ENCODE measurements at places on chromosomes 5 and 9.

DNA sequence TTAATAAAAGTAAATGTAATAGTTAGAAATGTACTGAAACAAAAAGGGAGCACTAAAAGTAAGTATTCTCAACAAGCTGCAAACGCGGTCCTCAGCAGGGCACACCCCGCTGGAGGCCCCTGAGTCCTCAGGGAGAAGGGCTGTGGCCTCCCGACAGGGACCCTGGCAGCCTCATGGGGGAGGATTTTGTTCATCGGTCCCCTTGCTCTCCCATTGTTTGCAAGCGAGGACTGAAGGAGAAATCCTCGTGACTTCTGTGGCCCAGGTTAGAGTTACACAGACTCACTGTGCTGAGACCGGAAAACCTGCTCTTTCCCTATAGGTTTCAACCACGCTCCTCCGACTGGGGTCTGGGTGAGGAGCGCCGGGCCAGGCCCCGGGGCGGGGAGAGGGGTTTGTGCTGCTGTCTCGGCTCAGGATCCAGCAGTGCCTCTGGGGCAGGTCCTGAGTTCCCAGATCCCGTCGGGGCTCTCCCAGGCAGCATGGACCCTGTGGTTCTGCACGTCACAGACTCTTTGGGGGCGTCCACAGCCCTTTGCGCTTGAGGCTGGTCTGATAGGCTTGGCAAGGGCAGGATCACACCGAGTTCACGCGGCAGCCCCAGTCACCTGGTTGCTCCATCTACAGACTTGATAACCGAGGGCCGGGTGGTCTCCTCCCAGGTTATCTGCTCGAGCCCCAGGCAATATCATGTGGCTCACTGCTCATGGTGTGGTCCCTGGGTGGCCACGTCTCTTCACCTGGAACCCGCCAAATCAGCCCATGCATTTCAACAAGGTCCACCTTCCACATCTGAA lies 38.8 kb downstream of the MRPL36 start:
- no peak for DNase-seq

- no peak for DNase-seq
These were observed 388.0 kb upstream of the IRX2 start for GRCh38 chr5:3139499-3139931.

DNA sequence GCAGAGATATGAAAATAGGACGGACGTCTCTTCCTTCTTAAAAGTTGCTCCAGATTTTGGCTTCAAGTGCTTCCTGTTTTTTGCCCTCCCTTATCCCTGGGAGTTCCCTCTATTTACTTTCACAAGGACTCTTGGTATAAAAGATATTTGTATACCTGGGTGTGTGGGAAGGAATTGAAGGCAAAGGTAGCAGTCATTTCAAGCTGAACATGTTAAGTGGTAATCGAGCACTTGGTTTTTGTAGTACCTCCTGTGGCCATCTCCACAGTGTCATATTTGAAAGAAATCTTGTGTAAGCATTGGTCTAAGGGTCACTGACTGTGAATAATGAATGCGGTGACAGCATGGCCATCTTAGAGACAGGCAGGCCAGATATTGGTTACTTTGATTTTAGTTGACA lies 593.6 kb downstream of the MTRR start:
- DNase-seq: no peak

DNA sequence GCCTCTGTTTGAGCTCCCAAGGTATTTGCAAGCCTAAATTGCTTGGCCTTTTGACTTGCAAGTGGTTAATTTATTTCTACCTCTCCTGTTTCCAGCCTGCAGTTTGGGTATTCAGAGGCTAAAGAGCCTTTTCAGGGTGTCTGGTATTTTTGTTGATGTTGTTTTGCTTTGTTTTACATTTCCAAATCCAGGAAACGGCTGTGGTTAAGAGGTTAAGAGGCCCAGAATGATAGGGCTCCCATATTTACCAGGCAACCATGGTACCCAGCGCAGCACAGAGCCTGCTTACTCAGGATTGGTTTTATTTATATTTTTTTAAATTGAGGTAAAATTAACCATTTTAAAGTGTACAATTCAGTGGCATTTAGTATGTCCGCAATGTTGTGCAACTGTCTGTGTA lies 92.1 kb downstream of the PDZD2 start:
- DNase-seq: no peak

DNA sequence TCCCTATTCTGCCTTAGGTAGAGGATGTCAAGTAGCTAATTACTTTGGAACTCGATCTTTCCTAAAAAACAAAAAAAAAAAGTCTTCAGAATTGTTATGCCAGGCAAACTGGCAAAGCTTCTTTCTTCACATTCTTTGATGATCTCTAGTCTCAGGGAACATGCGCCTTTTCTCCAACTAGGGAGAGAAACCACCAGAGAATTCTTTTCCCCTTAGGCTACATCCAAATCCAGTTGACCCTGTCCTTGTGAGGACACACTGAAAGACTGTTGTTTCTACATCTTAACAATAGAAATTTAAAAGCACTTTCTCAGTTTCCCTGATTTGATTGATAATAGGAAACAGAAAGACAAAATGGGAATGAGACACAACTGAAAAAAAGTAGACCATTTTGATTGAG lies 94.7 kb upstream of the ITGA2 start:
- DNase-seq: no peak

DNA sequence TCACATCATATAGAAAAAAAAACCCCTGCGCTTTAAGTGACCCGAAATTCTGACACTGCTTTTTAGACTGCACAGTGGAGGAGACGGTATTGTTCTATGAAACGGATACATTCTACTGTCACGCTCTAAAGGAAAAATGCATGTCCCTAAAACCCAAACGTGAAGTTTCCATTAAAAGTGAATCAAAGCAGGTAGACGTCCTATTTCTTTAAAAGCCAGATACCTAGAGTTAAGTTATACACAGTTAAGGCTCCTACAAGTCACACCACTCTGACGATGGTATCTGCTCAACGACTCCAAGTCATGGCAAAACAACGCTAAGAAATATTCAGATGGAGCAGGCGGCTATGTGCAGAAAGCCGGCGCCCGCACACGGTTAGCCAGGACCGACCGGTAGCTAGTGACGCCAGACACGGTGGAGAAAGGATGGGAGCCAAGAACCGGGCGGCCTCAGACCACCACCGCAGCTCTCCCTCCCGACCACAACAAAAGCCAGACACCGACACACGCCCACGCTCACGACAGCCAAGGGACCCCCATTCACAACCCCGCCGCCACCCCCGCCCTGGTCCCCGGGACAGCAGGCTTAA lies 734 bp downstream of the SKP1 start:
- DNase-seq: peak; percentile 70

- DNase-seq: no peak
These were observed 90.6 kb downstream of the LMX1B start for GRCh38 chr9:126704157-126704891.

GRCh38 chr9:122261469-122261881 lies 3.2 kb downstream of the RBM18 start:
- DNase-seq: no peak

GRCh38 chr5:79886456-79886855 lies 104.6 kb downstream of the MTX3 start:
- no peak for DNase-seq

- DNase-seq: no peak
These were observed 154.8 kb upstream of the CYLC2 start for GRCh38 chr9:102840335-102840734.

GRCh38 chr5:137320056-137321045 lies 178.8 kb downstream of the SPOCK1 start:
- no peak for DNase-seq

DNA sequence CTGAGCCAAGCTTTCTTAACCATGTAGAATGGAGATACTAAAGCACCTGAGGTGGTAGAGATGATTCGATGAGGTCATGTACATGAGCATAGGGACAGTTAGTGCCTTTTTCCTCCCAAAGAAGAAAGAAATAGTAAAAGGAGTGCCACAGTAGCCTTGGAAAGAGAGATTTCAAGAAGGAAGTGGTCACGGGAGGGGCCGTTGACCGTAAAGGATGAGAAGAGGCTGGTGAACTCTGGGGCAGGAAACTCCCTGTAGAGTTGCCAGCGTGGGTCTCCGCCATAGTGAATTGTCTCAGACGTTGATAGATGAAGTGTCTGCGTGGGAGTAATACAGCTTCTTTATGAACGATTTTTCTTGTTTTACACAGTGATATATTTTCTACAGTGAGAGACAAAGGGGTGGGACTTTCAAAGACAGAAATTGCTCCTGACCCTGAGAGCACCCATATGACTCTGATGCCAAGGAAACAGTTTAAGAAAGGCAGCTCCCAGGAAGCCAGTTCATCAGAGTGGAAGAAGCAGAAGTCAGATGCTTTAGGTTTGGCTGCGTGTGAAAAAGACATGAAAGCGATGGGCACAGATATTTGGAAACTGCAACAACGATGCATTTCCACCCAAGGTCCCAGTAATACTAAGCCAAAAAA lies 41.3 kb downstream of the UGCG start:
- peak; percentile 53 for DNase-seq

DNA sequence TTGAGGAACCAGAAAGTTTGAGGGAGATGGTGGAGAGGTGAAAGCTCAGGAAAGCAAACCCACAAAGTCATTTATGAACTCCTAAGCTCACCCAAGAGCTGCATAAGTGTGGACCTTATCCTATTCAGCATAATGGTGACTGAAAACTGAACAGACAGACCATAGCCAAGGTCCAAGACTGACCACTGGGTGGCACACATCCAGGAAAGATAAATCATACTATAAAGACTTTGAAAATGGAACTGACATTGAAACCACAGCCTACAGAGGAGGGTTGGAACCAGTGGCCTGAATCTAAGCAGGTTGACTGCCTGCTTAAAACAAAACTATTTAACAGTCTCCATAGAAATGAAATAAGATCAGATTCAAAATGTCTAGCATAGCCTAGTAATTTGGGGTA lies 121.0 kb upstream of the RGS7BP start:
- no peak for DNase-seq

DNA sequence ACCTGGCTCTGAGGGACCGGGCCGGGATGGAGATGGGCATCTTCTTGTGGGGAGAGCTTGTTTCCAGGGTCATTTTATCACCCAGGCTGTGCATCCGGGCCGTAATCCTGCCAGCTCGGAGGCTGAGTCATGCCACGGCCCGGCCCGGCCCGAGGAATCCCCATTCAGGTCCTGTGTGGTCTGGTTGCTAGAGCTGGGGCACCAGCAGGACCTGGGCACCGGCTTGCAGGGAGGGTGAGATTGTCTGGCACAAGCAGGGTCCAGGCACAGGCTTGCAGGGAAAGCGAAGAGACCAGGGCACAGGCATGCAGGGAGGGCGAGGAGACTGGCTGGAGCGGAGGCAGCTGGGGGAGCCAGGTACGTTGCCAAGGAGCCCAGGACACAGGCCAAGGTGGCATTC lies 106.8 kb downstream of the RXRA start:
- no peak for DNase-seq

DNA sequence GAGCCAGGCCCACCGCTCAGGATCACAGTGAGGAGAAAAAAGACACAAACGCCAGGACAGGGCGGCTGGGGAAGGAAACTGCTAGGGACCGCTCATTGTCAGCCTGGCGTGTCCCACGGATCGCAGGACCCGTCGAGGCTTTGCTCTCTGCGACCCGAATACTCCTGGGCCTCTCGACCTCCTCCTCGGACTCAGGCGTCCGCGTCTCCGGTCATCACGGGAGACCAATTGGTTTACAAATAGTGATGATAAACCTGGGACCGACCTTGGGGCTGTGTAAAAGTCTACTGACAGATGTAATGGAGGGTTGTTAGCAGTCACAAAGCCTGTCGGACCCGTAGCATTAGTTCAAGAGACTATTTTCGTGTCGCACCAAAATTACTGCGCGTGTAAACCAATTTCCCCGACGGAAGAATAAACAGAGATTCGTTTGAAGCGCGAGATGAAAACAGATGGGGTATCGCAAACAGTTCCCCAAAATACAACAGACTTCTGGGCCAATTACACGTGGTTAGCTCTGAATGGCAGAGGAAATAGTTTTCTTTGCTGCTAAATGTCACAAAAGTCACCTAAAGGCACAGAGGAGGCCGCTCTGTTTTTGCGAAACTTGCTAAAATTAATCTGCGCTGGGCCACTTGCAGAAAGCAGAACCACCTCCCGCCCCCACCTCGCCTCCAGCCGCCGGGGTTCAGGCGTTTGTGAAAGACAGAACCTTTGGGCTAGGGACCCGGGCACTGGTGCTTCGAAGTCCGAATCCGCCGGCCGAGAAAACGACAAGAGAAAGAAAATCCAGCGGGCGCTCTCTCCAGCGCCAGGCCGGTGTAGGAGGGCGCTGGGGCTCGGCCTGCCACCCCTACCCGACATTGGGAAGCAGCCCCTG lies 67.6 kb downstream of the FOXD1 start:
- peak; percentile 14 for DNase-seq

- no peak for DNase-seq
These were observed 104.3 kb downstream of the NFIB start for GRCh38 chr9:14209399-14210345.

DNA sequence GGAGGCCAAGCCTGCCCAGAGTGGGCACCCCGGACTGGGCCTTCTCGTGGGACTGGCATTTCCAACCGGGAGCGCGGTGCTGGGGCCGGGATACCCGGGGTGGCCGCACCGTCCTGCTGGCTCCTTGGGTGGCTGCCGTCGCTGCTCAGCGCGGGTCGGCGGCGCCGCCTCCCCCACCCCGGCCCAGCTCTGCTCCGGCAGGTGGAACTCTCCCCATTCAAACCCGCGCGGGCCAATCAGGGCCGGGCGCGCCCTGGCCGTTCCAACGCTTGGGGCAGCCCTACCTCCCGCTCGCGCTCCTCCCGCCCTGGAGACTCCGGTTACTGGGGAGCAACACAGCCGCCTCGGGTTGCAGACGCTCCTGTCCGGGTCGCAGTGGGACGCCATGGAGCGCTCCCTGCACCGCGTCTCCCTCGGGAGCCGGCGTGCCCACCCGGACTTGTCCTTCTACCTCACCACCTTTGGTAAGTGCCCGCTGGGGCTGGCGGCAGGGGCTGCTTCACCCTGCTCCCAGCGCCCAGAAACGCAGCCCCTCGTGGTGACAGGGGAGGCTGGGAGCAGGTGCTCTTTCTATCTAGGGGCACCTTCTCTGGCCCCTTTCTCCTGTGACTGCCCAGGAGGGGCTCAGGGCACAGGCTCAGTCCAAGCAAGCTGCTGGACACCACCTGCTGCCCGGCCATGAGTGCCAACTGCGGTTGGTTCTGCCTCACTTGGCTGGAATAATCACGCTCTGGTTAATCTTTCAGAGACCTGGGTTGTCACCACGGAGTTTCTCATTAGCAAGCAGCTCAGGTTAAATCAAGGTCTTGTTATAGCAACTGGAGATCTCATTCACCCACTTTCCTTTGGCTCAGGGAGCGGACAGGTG lies at the start of gene RGS3:
TSS of gene RGS3 (plus strand) at position 310 of the 868 bp plus-strand sequence. CDS start at position 386, 76 bp downstream.
- DNase-seq: no peak
